Neural crest cell (in vitro differentiated cells): ENCODE measurements at places on chromosomes 13 and 19.

GRCh38 chr13:36887758-36888521 is 32.1 kb downstream of the SMAD9 start:
- no peak for DNase-seq

GRCh38 chr19:40702337-40703012 is 12.0 kb upstream of the NUMBL start:
- no peak for DNase-seq

DNA sequence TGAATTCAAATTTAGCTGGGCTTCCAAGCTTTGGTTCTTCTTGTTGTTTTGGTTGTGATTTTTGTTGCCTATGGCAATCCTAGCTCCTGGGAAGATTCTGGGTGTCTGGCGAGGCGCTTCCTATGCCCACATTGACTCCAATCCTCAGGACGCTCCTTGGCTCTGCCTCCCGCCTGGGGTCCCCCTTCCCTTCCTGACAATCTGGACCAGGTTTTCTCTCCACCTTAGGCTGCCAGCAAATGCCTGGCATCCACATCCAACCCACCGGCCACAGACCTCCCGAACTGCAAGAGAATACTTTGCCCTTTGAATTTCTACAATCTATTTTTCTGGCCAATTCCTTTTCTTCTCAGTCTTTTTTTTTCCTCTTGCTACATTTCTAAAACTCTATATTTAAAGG is 186.9 kb upstream of the UBL3 start:
- DNase-seq: no peak

DNA sequence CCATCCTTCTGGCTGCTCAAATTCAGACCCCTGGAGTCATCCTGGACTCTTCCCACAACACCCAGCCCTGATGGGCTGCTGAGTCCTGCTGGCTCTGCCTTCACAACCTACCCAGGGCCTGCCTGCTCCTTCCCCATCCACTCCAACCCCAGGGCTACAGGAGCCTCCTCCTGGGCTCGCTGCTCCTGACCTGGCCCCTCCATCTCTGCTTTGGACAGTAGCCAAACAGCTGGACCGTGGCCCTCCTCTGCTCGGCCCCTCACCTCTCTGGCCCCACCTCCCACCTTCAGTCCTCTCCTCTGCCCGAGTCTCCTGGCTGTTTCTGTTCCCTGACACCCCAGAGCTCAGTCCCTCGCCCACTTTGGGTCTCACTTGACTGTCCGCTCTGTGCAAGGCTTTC is 66.7 kb downstream of the CEBPG start:
- DNase-seq: no peak

GRCh38 chr19:53328967-53329366 is 4.6 kb upstream of the ZNF845 start:
- no peak for DNase-seq

DNA sequence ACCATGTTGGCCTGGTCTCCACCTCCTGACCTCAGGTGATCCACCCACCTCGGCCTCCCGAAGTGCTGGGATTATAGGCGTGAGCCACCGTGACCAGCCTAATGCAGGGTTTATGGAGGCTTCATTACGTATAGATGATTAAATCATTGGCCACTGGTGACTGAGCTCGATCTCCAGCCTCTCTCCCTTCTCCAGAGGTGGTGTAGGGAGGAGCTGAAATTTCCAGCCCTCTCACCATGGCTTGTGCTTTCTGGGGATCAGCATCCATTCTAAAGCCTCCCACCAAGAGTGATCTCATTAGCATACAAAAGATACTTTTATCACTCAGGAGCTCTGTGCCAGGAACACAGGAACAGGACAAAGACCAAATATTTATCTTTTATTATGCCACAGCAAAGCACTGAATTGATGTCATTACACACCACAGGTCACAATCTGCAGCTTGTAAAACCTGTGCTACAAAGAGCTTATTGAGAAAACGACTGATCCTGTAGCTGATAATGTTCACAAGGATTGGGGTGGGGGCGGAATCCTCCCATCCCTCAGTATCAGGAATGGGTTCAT is 32.4 kb downstream of the RHPN2 start:
- no peak for DNase-seq

- DNase-seq: no peak
Observed at GRCh38 chr13:80256352-80256932, 84.5 kb downstream of the SPRY2 start.

- no peak for DNase-seq
Observed at GRCh38 chr13:31945202-31945961, 86.2 kb upstream of the FRY start.
